ENCODE measurements at places on chromosomes 5 and 9.

GRCh38 chr9:130246126-130246525 is 19.4 kb upstream of the HMCN2 start:
- DNase-seq, result peak; percentile 14

DNA sequence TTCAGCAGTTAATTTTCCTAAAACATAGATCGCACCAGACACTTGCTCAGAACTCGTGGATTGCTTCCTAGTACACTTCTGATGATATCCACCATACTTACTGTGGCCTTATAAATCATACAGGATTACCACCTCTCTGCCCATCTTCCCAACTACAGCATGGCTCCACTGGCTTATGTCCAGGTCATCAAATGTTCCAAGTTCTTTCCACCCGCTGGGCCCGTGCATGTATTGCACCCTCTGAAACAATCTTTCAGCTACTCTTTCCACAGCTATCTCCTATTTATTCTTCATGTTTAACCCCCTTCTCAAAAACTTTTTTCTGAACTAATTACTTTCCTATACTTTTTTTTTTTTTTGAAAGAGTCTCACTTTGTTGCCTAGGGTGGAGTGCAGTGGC is 18.5 kb downstream of the FBXW2 start:
- DNase-seq, result peak; percentile 18

DNA sequence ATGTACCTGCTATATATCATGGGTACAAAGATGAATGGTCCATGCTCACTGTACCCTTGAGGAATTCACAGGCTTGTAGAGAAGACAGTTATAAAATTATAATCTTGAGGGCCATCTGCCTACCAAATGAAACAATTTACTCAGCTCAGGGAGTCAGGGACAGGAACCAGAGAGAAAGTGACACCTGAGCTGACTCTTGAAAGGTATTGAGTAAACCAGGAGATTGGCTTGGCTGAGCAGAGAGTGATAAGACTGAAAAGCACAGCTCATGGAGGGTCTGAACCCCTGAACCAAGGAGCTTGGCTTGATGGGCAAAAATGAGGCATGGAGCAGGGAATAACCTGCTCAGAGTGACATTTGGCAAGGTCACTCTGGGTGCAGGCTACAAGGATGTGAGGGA is 147.3 kb downstream of the FAM114A2 start:
- no peak for DNase-seq

DNA sequence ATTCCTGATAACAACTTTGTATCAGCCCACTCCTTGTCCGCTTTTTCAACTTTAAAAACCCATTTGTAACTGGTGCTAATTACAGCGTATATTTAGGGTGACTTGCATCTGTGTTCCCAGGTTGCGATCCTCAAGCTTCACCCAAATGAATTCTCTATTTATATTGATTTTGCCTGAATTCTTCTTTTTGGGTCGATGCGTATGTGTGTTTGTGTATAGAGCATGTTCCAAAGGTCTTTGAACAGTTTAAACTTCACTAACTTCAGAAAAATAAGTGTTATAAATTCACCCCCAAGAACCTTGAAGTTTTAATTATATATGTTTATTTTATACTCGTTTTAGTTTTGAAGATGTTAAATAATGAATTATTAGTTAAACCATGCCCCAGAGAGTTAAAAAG is 16.1 kb upstream of the SPATA31D4 start:
- no peak for DNase-seq

Data from D341Med (cell line).